ENCODE measurements at places on chromosomes 7 and 10. TPM values are rescaled to one million over a fixed set of nuclear protein-coding genes. Genes with fewer than 3 reads are reported as not detected.

GRCh38 chr7:43353902-43354301 lies 229.0 kb upstream of the STK17A start:
- no peak for DNase-seq

- DNase-seq: no peak
Observed at GRCh38 chr10:31197886-31198285, 121.1 kb upstream of the ZEB1 start.

GRCh38 chr7:107039199-107039900 lies 5.2 kb upstream of the PRKAR2B start:
- no peak for DNase-seq

- peak; percentile 31 for DNase-seq
Observed at GRCh38 chr10:96758423-96758822, 38.1 kb upstream of the PIK3AP1 start.

GRCh38 chr7:91690541-91691070 lies 189.9 kb downstream of the MTERF1 start:
- no peak for DNase-seq

Gene PPP1R3C
- 101 TPM for total RNA-seq

DNA sequence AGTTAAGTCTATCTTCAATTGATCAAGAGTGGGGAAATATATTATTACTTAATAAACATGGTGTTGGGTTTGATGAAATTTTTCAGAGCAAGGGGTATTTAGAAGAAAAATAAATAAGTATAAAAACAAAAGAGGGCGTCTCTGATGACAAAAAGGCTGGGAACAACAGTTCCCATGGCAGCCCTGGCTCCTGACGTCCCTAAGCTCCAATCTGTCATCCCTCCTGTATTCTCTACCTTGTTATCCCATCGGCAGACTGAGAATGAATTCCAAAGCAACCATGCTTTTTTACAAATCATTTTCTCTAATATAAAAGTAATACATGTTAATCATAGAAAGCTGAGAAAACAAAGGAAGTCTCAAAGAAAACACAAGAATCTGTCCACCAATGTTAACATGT lies 55.5 kb downstream of the SORBS1 start:
- no peak for DNase-seq

GRCh38 chr7:132430041-132430855 lies 146.0 kb downstream of the PLXNA4 start:
- no peak for DNase-seq

- DNase-seq: peak; percentile 31
Observed at GRCh38 chr10:116985611-116986010, 19.4 kb downstream of the SHTN1 start.

- DNase-seq: peak; percentile 44
Observed at GRCh38 chr7:108000875-108001763, 1.8 kb downstream of the LAMB1 start.

Gene PIP
- not detected for total RNA-seq

GRCh38 chr10:3777981-3778691 lies 6.9 kb downstream of the KLF6 start:
- no peak for DNase-seq

Gene CC2D2B
- 0.11 TPM for total RNA-seq

Gene CHAT
- not detected for total RNA-seq

GRCh38 chr10:124535731-124536495 lies 74.3 kb downstream of the LHPP start:
- DNase-seq: no peak

- no peak for DNase-seq
Observed at GRCh38 chr7:32952876-32953275, 4.4 kb upstream of the FKBP9 start.

- no peak for DNase-seq
Observed at GRCh38 chr7:23486002-23486773, 15.9 kb upstream of the IGF2BP3 start.

Gene HOXA4
- total RNA-seq: 8.9 TPM

DNA sequence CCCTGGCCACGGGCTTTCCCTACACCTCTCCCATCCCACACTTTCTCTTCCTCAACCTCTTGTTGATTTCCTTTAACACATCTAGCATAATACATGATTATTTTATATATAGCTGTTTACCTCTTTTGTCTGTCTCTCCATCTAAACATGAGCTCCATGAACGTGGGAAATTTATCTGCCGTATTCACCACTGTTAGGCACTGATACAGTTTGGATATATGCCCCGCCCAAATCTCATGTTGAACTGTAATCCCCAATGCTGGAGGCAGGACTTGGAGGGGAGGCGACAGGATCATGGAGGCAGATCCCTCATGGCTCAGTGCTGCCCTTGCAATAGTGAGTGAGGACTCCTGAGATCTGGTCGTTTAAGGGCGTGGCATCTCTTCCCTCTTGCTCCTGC lies 5.7 kb downstream of the CYTH3 start:
- no peak for DNase-seq

DNA sequence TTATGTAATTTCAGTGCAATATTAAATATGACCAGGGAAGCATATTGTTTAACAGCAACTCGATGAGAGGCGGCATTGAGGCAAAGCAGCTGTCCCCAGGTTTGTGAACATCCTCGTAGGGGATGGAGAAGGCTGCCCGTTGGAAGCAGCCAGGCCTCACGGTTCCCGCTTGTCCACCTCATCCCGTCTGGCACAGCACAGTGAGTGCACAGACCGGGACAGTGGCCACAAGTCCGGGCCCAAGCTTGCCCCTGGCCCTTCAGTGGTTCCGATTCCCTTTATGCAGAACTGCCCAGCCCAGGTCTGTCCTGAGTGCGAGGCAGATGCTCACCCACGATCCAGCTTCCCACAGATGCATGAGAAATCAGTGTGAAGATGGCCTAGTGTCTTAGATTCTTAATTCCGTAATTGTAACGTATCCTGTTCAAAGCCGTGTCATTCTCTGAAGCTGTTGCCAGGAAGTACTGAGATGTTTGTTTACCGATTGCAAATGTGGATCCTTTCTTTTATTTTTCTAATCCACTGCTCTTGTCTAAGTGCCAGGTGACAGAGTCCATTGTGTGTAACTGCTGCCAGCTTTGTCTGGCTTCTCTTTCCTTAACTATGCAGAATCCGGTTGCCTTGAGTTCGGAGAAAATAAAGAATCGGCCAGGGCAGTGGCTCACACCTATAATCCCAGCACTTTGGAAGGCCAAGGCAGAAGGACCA lies 35.5 kb downstream of the PFKP start:
- no peak for DNase-seq

Gene SP8
- not detected for total RNA-seq

DNA sequence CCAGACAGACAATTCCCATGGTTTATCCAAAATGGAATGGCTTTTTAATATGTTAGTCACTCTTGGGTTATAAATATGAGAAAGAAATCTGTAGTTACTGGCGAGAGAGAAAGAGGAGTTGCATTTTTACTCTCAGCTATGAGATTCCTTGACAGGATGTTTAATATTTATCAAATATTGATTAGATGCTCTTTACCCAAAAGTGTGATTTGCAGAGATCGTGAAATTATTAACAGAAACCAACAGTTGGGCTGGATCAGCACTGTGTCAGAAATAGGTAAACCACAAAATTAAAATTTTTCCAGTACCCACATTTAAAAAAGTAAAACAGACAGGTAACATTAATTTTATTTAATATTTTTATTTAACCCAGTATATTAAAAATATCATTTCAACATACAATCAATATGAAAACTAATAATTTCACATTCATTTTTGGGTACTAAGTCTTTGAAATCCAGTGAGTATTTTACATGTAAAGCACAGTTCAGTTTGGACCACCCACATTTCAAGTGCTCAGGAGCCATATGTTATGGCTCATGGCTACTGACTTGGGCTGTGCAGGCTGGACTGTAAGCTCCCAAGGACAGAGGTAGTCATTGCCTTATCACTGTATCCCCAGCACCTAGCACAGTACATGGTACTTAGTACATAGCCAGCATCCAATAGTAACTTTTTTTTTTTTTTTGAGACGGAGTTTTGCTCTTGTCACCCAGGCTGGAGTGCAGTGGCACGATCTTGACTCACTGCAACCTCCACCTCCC lies 42.5 kb downstream of the KLHDC10 start:
- no peak for DNase-seq

GRCh38 chr7:75889826-75890225 lies 11.0 kb downstream of the RHBDD2 start:
- DNase-seq: peak; percentile 34

DNA sequence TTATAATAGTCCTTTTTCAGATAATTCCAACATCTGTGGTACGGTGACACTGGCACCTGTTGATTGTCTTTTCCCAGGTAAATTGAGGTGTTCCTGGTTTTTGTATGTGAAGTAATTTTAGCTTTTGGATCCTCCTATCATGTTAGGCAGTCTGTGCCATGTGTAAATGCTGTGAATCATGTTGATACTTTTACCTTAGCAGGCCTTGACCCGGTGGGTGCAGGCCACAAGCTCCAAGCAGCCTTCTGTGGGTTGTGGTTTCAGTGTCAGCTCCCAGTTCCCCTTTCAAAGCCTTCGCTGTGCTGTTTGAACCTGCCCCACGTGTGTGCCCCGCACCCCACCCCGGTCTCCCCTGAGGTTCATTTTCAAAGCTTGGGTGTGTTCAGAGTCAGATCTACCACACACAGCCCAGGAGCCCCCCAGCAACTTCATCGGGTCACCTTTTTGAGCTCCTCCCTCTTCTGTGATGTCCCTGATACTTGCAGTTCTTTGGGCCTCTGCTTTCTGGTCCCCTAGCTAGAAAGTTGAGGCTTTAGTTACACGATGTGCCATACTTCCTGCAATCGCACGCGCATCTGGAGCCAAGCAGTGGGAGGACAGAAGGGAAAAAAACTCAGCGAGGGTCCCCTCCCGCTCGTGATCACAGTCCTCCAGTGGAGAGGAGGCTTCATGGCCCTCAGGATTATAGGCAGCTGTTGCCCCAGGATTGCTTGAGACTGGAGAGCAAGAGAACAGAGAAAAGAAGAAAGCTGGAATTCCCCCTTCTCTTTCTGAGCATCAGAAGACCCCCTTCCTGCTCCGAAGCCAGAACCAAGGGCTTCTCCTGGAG lies 8.7 kb upstream of the BHLHA15 start:
- no peak for DNase-seq

Gene GIMAP6
- not detected for total RNA-seq

DNA sequence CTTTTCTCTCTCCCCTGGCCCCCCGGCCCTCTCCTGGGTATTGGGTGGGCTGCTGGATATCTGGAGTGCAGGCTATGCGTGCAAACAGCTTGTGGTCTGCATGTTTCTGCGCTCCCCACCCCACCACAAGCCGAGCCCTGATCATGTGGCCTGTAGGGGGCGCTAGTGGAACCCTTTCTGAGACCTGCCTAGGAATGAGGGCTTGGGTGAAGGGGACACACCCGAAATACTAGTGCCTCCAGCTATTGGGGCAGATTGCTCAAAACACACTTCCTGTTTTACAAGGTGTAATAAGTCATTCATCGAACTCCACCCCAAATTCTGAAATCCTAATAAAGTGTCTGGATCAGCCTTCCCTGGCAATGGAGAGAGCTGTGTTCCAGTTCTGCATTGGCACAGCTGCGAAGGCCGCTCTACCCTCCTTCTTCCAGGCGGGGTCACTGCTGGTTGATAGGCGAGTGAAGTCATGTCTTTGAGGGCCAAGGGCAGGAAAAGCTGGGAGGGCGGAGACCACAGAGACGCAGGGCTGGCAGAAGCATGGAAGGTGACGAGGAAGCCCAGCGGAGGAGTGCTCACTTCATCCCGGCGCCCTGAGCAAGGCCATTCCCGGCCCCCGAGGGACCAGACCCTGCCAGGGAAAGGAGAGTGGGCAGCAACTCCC lies 19.8 kb upstream of the PRRT4 start:
- DNase-seq: no peak

Gene COX19
- 6.5 TPM for total RNA-seq

DNA sequence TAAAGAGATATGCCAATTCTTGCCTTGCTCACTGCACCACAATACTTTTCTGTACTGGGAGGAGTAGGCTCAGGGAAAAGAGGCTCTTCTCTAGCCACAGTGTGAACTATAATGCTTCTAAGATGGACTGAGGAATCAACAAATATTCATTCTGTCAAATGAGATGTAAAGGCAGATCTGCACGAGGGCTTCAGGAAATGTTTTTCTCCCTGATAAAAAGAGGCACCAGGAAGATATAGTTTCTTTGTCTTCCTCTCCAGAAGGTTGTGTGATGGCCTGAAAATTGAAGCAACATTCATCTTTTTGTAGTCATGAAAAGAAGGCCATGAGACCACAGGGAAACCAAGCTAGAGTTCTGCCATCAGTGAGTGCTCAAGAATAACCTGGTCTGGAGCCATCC lies 79.1 kb upstream of the NME8 start:
- no peak for DNase-seq

GRCh38 chr7:125256446-125256845 lies 326.8 kb upstream of the POT1 start:
- no peak for DNase-seq

DNA sequence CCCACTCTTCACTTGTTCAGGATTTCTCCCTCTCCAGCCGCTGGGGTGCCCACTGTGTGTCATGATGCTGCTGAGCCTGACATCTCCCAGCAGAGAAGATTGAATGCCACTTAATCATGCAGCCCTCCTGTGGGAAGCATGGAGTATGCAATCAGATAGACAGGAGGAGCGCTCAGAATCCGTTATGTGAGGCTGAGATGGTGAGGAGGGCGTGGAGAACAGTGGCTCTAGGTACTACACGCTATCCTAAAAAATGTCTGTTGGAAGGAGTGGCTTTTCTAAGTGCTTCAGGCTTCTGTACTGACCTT lies 334.3 kb downstream of the LRMDA start:
- no peak for DNase-seq

GRCh38 chr7:55435466-55435865 lies 70.3 kb downstream of the LANCL2 start:
- DNase-seq: no peak

DNA sequence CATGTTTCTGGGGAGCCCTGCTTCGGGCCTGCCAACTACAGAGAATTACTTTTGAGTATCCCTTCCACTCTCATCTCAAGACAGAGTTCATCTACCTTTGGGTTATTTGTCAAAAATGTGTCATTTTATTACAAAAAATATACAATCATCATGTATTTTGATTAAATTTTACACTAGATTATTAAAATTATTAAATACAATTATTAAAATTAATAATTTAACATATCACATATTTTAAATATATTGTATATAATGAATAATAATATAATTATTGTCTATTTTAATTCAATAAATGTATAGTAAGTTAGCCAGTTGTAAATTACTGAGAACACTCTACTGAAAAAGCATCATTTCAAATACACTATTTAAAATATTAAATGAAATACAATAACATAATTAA lies 50.9 kb downstream of the FIGNL1 start:
- no peak for DNase-seq

- no peak for DNase-seq
Observed at GRCh38 chr10:103413564-103413963, 17.1 kb downstream of the PDCD11 start.

- no peak for DNase-seq
Observed at GRCh38 chr7:122949186-122949585, 46.3 kb downstream of the TAS2R16 start.

Gene AKR1C4
- total RNA-seq: not detected

GRCh38 chr10:74652664-74653063 lies 173.7 kb upstream of the KAT6B start:
- DNase-seq: peak; percentile 11

Gene PLAU
- total RNA-seq: 614 TPM

All from LHCN-M2 (cell line).